ENCODE measurements at places on chromosomes 3 and 15.

- peak; percentile 26 for DNase-seq
These were observed at the start of gene DUT for GRCh38 chr15:48330855-48331795. Gene DUT, plus strand, starts transcription at chr15:48331429. Its CDS starts 87 bp downstream, at chr15:48331516.

- DNase-seq: no peak
These were observed 5.5 kb downstream of the TAGLN3 start for GRCh38 chr3:112004187-112004586.

DNA sequence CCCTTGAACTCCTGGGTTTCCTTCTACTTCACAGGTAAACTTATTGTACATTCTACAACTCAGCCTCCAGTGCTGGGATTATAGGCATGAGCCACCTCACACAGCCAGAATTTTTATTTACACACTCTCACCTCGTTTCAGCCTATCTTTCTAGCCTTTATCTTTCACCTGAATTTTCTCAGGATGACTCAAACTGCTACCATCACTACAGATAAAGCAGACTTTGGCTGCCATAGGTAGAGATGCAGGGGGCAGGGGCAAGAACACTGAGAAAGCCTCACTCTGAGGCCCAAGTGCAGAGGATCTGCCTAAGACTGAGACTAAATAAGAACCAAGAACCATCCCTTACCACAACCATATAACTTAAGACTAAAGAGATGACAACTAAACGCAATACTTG lies 59.0 kb downstream of the ETFA start:
- no peak for DNase-seq

- no peak for DNase-seq
These were observed 67.5 kb downstream of the LRCH3 start for GRCh38 chr3:197858598-197858997.

- no peak for DNase-seq
These were observed 44.8 kb downstream of the GATM start for GRCh38 chr15:45333550-45333949.

DNA sequence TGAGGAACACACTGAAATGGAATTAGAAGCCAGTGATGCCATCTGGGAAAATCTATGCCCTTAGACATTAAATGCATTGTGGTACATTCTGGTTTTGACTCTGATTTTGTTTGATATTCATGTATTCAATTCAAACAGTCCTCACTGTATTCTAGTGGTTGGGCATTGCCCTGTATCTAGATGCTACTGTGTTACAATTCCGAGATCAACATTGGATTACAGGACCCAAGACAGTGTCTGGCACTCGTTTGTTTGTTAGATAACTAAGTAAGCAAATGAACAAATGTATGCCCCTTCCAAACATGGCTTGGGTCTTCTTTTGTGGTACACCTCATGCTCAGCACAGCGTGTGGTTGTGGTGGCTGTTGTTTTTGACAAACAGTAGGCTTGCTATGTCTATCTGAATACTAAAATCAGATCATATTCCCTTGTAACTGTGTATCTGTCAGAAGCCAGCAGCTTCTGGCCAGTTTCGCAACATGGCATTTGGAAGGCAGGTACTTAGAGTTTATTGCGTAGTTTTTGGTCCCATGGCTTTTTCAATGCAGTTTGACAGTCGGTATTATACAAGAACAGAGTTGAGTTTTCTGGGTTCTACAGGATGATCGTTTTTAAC lies 5.7 kb downstream of the FILIP1L start:
- no peak for DNase-seq

GRCh38 chr3:192851821-192852372 lies 65.8 kb downstream of the MB21D2 start:
- DNase-seq: peak; percentile 39

DNA sequence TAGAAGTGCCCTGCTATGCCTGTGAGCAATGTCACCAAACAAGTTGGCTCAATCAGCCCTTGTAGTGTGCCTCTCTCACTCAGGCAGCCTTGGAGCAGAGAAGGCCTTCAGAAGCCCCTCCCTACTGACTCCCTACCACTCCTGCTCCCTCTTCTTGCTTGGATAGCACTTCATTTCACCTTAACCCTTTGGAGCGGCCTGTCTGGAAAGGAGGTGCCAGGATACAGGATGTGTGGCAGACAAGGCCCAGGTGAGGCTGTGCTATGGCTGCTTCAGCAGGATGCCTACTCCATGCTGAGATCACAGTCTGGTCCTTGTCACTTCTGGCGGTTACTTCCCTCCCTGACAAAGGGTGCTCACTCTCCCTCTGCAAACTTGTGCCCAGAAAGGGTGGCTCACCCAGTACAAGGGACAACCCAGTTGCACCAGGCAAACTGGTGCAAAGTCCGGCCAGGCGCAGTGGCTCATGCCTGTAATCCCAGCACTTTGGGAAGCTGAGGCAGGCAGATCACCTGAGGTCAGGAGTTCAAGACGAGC lies 1.1 kb downstream of the MON1A start:
- DNase-seq: no peak

GRCh38 chr15:69127306-69127705 lies 33.1 kb upstream of the GLCE start:
- DNase-seq: no peak

Data from 8988T (cell line).